ENCODE measurements at places on chromosomes 11 and 22.

GRCh38 chr11:2996976-2997375, 4.8 kb upstream of the NAP1L4 start:
- no peak for DNase-seq

DNA sequence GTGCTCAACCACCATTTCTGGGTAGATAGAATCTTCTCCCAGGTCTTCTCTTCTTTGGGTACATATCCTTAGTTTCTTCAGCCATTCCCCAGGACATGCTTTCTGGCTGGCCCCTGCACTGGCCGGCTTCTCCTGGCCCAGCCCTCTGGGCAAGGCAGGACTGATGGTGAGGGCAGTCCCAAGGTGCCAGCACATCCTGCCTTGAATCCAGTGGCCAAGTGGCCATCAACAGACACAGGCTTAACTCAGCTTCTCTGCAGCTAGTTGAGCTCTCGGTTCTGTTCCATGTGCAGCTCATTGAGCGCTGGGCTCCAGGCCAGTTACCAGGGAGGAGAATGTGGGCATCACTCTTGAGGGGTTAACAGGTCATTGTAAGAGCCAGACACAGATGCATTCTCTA, 17.6 kb downstream of the SMIM38 start:
- no peak for DNase-seq

GRCh38 chr11:85724748-85725465, 38.9 kb upstream of the CCDC89 start:
- DNase-seq: no peak

DNA sequence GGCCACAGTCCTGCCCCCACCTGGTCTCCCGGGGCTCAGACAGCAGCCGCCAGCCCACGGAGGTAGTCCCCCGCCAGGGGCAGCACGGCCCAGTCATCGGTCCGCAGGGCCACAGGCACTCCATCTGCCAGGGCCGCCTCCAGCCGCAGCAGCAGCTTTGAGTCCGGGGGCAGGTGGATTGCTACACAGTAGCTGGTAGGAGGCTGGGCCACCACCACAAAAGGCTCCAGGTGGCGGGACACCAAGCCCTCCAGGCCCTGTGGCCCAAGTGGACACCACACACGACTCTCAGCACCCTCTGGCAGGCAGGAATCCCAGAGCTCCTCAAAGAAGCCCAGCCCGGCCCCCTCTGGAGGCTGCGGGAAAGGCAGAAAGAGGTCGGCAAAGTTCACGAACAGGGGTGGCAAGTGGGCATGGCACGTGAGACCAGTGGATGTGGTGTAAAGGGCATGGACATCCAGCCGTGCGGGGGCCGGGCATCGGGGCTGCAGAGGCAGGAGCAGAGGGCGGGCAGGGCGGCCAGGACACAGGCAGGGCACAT, 2.9 kb downstream of the AP5B1 start:
- DNase-seq: no peak

GRCh38 chr11:130129922-130130321, 29.7 kb upstream of the ST14 start:
- no peak for DNase-seq

- no peak for DNase-seq
Observed at GRCh38 chr11:126102436-126102981, 39.8 kb upstream of the CDON start.

GRCh38 chr22:38291201-38291777, 18.5 kb upstream of the TMEM184B start:
- DNase-seq: no peak

DNA sequence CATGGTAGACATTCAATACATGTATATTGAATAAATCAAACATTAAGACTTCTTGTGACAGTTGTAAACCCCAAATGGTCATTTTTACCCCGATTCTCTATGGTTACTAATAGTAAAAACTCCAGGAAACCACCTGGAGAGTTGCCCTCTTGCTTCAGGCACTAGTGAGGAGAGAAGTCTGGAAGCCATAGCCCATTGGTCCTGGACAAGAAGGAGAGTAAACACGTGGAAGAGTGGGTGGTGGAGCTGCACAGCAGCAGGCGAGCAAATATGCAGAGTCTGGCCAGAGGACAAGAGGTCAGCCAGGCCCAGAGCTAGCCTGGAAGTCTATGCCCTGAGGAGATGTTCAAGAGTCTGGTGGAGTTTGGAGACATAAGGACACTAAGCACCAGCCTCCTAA, 17.7 kb downstream of the DCHS1 start:
- DNase-seq: no peak

DNA sequence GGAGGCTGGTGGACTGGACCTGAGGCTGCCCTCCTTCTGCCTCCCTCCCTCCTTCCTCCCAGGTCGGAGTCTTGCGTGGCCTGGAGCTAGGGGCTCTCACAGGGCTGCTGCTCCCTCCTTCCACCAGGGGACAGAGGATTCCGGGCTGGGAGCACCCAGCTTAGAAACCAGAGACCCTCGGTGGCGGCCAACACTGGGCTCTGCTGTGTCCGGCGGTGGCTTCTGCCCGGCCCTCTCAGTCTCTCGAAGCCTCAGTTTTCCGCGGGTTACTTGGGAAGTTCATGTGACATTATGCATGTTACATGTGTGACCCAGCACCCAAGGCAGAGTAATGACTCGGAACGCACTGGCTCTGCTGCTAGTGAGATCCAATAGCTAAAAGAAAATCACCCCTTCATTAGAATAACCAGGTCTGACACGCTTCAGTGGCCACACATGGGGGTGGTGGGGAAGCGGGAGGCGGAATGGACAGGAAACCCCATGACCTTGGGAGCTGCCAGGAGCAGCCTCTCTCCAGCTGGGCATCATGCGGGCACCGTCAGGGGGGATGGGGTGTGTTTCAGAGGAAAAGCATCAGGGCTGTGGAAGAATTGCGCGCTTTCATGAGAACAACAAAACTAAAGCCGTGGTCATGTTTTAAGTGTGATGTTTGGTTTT, 5.9 kb upstream of the MRGPRG start:
- no peak for DNase-seq

- no peak for DNase-seq
Observed at GRCh38 chr11:19594326-19594725, 118.3 kb upstream of the NAV2 start.

Data from esophagus squamous epithelium (tissue), 5 donors.